ENCODE measurements at places on chromosomes 3 and 15. TPM values are rescaled to one million over a fixed set of nuclear protein-coding genes. Genes with fewer than 3 reads are reported as not detected.
A peak's percentile ranks its signal among the peaks of the same experiment; 100 is the strongest.

- DNase-seq = no peak
Observed at GRCh38 chr15:42175671-42176070, 19.2 kb upstream of the PLA2G4F start.

DNA sequence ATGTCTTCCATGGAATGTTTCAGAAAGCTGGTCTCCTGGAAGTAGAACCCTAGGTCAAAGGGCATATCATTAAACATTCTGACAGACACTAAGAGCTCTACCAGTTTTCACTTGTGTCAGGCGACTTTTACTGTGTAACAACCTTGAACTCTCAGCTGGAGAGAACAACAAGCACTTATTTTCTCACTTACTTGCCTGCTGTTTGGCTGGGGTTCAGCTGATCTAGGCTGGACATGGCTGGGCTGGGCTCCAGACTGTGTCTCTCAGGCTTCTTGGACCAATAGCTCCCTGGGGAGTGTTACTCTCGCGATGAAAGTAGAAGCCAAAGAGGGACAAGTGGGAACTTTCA lies 527.3 kb downstream of the SHQ1 start:
- DNase-seq = no peak

- peak; percentile 16 for DNase-seq
Observed at GRCh38 chr3:36944012-36944640, 728 bp downstream of the TRANK1 start.

GRCh38 chr3:5479229-5479799 lies 291.8 kb downstream of the EDEM1 start:
- DNase-seq = no peak

GRCh38 chr3:101379658-101380376 lies 59.4 kb upstream of the IMPG2 start:
- DNase-seq = no peak

GRCh38 chr15:74906067-74906449 lies 593 bp downstream of the FAM219B start:
- DNase-seq = no peak

DNA sequence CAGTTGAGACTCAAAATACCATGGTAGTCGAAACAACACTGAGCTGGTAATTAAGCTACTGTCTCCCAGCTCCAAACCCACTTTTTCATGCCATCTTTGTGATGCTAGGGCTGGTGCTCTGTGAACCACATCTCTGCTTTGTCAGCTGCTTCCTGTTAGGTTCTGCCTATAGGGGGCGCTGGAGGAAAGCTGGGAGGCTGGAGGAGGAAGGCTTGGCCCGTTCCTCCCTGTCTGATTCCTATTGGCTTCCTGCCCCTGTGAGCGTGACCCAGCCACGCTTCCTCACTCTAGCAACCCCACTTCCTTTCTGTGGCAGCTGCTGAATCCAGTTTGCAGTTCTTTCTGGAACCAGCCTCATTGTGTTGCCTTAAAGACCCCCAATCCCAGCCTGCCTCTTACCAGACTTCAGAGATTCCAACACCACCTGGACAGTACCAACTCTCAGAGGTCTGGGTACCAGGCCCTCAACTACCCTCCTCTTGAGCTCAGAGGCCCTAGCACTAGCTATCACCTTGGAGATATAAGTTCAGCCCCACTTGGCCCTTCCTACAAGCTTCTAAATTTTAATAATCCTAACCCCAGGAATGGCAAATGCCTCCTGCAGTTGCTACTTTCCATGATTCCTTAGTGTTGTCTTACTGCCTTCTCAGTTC lies 120.9 kb downstream of the ERC2 start:
- no peak for DNase-seq

Gene AHSG
- not detected for total RNA-seq

Gene UCN2
- total RNA-seq = not detected

Gene THPO
- total RNA-seq = not detected

Gene SERINC4
- total RNA-seq = 0.26 TPM

All from CD8-positive, alpha-beta memory T cell (primary cell).